ENCODE measurements at places on chromosomes 7 and 10.

GRCh38 chr10:90175161-90175681 lies 473.8 kb downstream of the KIF20B start:
- no peak for DNase-seq

DNA sequence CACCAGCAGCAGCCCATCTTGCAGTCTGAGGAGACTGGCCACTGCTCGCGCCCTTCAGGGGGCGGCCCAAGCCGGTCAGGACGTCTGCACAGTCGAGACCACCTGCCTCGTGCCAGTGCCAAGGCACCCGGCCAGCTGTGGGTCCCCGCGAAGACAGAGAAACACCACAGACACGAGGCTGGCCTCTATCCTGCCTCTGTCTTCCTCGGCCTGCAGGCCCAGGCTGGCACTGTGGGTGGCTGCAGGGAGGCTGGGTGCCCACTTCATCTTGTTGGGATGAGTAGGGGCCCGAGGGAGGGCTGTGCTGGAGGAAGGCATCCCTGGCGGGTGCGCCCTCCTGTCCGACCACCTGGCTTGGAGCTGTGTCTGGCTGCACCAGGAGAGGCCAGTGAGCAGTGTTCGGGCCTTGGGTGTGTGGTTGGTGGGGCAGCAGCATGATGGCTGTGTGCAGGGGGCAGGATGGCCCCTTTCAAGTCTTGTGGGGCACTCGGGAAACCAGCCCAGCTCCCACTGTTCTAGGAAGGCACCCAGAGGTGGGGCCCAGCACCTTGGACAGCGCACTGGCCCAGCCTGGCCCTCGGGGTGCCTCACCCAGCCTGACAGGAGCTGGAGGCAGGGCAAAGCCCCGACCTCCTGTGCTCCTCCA lies 7.3 kb downstream of the DPYSL4 start:
- DNase-seq = no peak

GRCh38 chr7:84629640-84630318 lies 435.2 kb upstream of the SEMA3A start:
- no peak for DNase-seq

GRCh38 chr7:71414490-71414889 lies 282.5 kb downstream of the GALNT17 start:
- no peak for DNase-seq

DNA sequence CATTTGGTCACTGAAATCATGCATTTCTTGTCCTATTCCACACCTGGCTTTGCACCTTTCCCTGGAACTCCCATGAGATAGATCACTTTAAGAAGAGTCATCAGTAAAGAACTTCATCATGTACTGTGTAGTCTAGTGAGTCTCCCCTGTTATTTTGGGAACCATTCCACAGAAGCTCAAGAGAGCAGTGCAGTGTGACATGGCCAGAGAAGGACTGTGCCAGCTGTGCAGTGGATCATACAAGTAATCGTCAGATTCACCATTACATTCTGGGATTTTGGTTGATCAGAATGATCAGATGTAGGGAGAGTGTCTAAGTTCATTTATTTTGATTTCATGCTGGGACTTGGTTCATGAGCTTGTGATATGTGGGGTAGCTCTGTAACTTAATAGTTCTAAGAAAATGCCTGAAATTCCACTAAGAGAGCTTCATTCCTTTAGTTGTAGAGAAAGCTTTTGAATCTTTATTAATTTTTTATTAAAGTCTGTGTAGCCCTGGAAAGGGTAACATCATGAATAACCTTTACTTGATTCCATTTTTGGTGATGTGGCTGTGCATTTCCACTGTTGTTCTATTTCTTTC lies 166.8 kb downstream of the SUGCT start:
- no peak for DNase-seq

- no peak for DNase-seq
Measured at GRCh38 chr7:135933509-135934188, 43.5 kb downstream of the MTPN start.

- peak; percentile 7 for DNase-seq
Measured at GRCh38 chr7:35802649-35803048, 1.8 kb downstream of the SEPTIN7 start.

DNA sequence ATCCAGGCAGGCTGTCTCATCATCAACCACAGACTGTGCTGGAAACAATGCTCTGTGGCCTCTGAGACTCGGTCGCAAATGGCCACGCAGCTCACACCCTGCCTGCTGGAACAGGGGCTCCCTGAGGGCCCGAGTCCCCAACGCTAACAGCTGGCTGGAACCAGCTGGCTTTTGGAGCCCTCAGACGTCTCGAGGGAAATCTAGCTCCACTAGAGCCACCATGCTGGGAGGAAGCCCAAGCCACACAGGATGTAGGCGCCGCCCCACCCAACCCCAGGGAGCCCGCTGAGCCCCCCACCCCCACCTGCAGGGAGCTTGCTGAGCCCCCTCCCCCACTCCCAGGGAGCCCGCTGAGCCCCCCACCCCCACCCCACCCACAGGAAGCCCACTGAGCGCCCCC lies 21.4 kb upstream of the PDGFA start:
- DNase-seq = no peak

- no peak for DNase-seq
Measured at GRCh38 chr10:14889318-14889717, 10.7 kb downstream of the SUV39H2 start.

DNA sequence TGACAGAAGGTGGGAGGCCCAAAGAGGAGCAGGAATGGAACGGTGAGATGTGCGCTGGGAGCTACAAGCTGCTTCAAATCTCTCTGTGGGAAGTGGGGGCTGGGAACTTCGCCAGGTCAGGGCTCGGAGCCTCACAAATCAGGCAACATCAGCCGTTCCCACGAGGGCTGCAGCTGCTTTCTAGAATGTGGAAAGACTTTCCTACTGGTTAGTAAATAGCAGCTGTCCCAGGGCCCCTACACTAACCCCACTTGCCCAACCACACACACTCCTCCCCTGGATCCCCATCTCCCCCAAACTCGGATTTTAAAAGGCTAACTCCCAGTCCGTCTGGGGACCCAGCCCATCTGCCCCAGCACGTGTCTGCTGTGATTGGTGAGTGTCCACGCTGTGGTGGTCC lies 40.6 kb upstream of the PITRM1 start:
- DNase-seq = no peak

- no peak for DNase-seq
Measured at GRCh38 chr7:105010504-105011130, 3.4 kb upstream of the KMT2E start.

Data from stimulated activated CD4-positive, alpha-beta T cell treated with anti-CD3 and anti-CD28 coated beads, Interleukin-4, amount 100 ng/mL, for 48 hours (primary cell).